ENCODE measurements at places on chromosomes 3 and 15. TPM values are rescaled to one million over a fixed set of nuclear protein-coding genes. Genes with fewer than 3 reads are reported as not detected.

The PRR23A gene
- not detected for total RNA-seq

The GALNT15 gene
- total RNA-seq, result 23.3 TPM

The ARPP21 gene
- not detected for total RNA-seq

The PLIN1 gene
- 1.0 TPM for total RNA-seq

The FOXB1 gene
- total RNA-seq, result not detected

GRCh38 chr3:157865352-157866000 lies 240.7 kb downstream of the SHOX2 start:
- H3K4me1 ChIP-seq, result no peaks in the 10 kb centered on the region
- no peak overlapping the region for H3K27ac ChIP-seq
- H3K36me3 ChIP-seq, result no peaks in the 10 kb centered on the region
- no peaks in the 10 kb centered on the region for H3K27me3 ChIP-seq

- no peak overlapping the region for H3K27ac ChIP-seq
- no peak for DNase-seq
- H3K4me1 ChIP-seq, result peaks cover 7% of the 10 kb centered on the region
- H3K4me3 ChIP-seq, result no peak overlapping the region
Observed at GRCh38 chr15:66072616-66073361, 180.8 kb downstream of the MEGF11 start.

DNA sequence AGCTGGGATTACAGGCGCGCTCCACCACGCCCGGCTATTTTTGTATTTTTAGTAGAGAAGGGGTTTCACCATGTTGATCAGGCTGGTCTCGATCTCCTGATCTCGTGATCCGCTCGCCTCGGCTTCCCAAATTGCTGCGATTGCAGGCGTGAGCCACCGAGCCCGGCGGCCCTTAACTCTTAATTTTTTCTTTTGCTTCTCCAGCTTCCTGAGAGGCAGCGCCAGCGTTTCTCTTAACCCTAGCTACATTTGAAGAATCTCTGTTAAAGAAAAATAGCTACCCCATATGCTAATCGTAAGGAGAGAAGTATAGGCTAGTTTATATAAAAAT lies 465 bp upstream of the GK5 start:
- peaks cover 3% of the 10 kb centered on the region for H3K4me1 ChIP-seq
- peak overlapping the region; percentile 84 for H3K4me3 ChIP-seq
- peak overlapping the region; percentile 95 for H3K27ac ChIP-seq
- DNase-seq, result peak; percentile 31

- no peak for DNase-seq
- H3K4me1 ChIP-seq, result no peaks in the 10 kb centered on the region
- no peaks in the 10 kb centered on the region for H3K36me3 ChIP-seq
- H3K4me3 ChIP-seq, result no peak overlapping the region
Observed at GRCh38 chr3:4956738-4957137, 22.5 kb upstream of the BHLHE40 start.

DNA sequence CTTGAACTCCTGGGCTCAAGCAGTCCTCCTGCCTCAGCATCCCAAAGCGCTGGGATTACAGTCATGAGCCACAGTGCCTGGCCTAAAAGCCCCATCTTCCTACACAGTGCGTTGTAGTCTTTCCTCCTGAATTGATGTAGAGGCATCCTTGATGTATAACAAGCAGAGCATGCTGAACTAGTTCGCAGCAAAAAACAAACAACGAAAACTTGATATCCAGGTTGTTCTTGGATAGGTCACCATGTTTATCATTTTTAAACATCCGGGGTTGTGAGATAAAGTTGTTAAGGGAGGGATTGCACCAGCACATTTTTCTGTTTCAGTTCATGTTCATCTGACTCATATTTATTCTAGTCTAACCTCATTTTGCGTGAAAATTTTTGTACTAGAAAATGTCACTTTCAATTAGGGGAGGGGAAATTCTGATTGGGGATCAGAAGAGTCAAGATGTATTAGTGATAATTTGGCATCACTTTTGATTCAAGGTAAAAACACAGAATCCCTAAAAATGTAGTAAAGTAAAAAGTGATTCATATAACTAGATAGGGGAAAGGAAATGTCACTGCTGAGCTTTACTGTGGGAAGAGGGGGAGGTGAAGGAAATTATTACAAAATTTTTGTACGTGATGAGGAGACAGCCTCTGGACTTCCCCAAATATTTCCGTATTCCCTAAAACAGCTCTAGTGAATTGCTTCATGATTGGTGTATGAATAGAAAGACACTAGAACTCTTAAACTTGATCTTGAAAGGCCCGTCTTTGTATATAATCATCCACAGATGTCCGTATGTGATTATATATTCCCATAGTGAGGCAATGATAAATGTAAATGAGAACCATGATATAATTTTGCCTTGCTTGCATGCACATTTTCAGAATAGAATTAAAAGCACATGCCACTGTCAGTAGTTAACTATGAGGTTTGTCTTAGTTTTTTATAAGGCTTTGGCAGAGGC lies 22.9 kb downstream of the RAB8B start:
- no peaks in the 10 kb centered on the region for H3K27me3 ChIP-seq
- no peaks in the 10 kb centered on the region for H3K36me3 ChIP-seq
- peak overlapping the region; percentile 18 for H3K27ac ChIP-seq
- H3K4me3 ChIP-seq, result no peak overlapping the region

DNA sequence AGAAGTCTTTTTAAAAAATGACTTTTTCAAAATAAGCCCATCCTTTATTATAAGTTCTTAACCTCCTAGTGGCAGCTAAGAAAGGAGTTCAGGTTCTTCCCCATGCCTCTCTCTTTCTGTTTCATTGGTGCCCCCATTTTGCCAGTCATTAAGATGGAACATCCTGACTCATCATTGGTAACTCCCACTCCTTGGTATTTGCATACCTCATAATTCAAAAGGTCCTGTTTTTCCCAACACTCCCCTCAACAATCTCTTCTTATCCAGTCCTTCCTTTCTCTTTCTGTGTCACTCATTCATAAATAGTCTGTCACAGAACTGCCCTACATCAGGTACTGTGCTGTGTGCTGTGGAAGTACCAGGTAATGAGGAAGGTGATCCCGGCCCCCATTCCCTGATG lies 394.0 kb downstream of the FOXP1 start:
- no peak overlapping the region for H3K4me3 ChIP-seq
- no peaks in the 10 kb centered on the region for H3K27me3 ChIP-seq
- no peaks in the 10 kb centered on the region for H3K36me3 ChIP-seq

DNA sequence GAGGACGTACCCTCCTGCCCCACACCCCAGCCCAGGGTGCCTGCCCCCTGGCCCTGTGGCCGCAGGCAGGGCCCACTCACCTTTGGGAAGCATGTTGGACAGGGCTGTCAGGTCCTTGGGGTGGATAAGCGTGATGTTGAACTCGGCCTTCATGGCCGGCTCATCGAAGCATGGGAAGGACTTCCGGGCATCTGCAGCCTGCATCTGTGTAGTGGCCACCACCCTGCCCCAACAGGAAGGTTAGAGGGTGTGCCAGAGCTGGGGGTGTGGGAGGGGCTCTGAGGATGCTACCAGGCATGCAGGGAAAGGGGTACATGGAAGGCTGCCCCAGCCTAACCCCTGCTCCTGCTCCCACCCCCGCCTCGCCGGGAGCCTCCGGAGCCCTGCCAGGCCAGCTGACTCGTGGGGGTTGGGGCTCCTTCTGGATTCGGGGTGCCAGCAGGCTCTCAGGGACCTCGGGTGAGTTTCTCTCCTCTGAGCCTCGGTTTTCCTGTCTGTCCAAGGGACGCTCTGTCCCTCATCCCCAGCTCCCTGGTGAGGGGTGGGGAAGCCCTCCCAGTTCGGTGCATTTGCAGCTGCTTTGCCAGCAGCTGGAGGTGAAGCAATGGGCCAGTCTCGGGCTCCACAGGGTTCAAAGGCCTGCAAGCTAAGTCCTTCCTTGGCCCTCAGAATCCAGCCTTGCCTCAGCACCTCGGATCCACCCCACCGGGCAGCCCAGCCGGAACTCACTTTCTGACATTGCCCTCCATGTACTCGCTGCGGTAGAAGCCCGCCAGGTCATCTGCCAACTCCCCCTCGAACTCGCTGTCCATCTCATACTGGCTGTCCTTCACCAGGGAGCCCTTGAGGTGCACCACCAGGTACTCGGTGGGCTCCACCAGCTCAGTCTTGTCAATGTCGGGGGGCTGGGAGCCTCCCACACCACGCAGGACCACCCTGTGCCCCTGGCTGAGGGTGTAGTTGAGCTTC lies 9.1 kb downstream of the ANPEP start:
- no peak overlapping the region for H3K4me3 ChIP-seq
- DNase-seq, result no peak
- no peaks in the 10 kb centered on the region for H3K4me1 ChIP-seq
- H3K36me3 ChIP-seq, result no peaks in the 10 kb centered on the region

GRCh38 chr3:51967384-51968169 lies at the start of gene PCBP4:
Gene PCBP4 (minus strand): TSS chr3:51967454. CDS start chr3:51961240, 6,214 bp downstream.
- peak within 1 kb of the TSS; percentile 88 for H3K27ac ChIP-seq
- H3K36me3 ChIP-seq, result no peaks in the 10 kb centered on the region
- peaks cover 12% of the 10 kb centered on the region for H3K4me1 ChIP-seq
- H3K27me3 ChIP-seq, result no peaks in the 10 kb centered on the region
- H3K4me3 ChIP-seq, result peak within 1 kb of the TSS; percentile 62
- peak; percentile 74 for DNase-seq

GRCh38 chr15:62164014-62164395 lies 1.1 kb downstream of the C2CD4B start:
- H3K27ac ChIP-seq, result no peak overlapping the region
- H3K36me3 ChIP-seq, result no peaks in the 10 kb centered on the region
- no peak for DNase-seq
- peak overlapping the region; percentile 20 for H3K4me3 ChIP-seq

DNA sequence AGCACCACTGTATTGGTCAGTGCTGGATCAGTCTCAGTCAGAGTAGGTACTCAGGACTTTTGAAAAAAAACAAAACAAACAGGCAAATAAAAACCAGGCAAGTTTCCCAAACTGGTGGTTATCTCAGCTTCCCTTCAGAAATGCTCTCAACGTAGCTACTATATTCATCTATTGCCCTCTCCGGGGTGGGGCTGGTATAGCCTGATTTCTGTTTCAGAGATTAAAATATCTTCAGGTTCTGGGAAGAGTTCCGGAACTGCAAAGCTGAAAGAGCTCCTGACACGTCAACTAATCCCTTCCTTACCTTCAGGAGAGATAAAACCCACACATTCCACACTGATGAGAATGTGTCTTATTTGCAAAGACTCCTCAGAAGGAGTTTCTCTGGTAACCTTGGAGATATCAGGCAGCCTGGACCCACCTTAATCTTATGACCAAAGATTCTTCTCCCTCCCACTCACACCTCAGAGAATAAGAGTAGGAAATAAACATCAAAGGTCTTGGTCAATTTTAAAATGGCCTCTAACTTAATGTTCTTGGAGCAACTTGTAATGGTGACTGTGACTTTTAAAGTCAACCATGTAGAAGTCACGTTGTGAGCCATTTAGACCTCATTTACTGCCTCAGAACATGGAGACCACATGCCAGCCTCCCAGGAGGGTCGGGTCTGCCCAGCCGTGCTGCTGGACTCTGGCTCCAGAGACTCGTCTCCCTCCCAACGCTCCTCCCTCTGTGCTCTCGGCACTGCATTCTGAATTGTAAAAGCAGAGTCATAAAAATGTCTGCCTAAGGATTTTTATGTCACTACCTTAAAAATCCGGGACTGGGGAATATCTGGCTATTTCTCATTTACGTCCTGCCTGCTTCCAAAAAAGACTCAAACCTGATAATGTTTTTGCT lies 53.8 kb downstream of the CDCP1 start:
- H3K36me3 ChIP-seq, result no peaks in the 10 kb centered on the region
- DNase-seq, result no peak
- H3K4me3 ChIP-seq, result no peak overlapping the region
- no peak overlapping the region for H3K27ac ChIP-seq

- no peak for DNase-seq
- peak overlapping the region; percentile 8 for H3K27ac ChIP-seq
- no peaks in the 10 kb centered on the region for H3K36me3 ChIP-seq
- no peaks in the 10 kb centered on the region for H3K27me3 ChIP-seq
Observed at GRCh38 chr3:196650740-196651311, 11.3 kb downstream of the NRROS start.

DNA sequence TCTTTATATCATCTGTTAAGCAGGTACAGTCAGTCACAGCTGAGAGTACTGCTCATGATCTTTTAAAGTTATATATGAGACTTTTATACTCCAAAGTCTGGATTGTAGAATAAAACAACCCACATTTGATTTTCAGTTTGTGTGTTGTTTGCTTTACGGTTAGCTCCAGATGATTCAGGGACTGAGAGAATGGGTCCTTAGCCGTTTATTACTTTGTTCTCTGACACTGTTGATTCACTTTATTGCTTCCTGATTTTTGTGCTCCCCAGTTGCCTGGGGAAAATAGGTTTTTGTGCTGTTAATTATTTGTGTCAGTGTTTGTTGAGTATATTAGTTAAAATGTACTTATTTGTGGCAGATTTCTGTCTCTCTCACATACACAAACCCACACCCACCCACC lies 8.6 kb upstream of the EBLN2 start:
- H3K27ac ChIP-seq, result no peak overlapping the region
- H3K27me3 ChIP-seq, result no peaks in the 10 kb centered on the region
- no peaks in the 10 kb centered on the region for H3K36me3 ChIP-seq
- no peak overlapping the region for H3K4me3 ChIP-seq

Data from ovary (tissue), 10 donors.